B cell (primary cell): ENCODE measurements at places on chromosomes 3 and 15. TPM values are rescaled to one million over a fixed set of nuclear protein-coding genes. Genes with fewer than 3 reads are reported as not detected.

GRCh38 chr15:85910834-85911233, 116.1 kb upstream of the KLHL25 start:
- H3K4me3 ChIP-seq, result no peak overlapping the region
- no peak overlapping the region for H3K27ac ChIP-seq
- no peaks in the 10 kb centered on the region for H3K4me1 ChIP-seq
- DNase-seq, result no peak
- no peaks in the 10 kb centered on the region for H3K27me3 ChIP-seq
- H3K36me3 ChIP-seq, result no peaks in the 10 kb centered on the region

DNA sequence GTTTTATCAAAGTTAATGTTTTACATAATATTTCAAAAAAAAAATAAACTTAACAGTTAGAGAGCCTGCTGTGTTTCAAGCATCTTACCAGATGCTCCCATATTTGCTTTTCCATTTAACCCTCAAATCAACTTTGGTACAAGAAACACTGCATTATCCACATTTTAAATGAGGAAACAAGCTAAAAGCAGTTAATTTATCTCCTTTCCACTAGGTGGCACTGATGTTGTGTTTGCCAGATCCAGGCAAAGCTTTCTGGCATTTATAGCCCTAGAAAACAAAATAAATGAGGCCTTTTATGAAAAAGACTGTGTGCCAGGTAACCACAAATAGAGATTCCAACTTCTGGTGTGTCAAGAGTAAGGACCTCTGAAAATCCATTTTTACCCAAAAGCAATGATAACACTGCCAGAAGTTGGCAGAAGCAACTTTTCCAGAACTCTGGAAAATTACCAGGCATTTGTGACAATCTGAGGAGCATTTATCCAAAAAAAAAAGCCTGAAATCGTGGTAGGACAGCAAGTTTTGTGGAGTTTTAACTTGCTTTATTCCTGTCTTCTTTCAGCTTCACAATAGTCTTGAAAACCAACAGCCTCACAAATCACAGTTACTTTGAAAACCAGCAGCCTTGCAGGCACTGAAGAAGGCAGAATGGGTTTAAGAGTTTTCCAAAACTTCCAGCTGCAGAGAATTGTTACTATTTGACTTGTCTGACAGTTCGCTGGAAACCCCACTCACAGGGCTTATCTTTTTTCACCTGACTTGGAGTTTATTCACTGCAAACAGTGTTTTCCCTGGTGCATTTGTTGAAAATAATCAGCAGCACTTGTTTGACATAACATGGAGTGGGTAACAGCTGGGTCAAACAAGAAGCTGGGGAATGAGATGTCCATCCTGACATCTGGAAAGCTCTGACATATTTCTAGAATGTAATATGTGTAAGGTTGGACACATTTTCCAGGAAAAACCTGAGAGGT, 9.2 kb downstream of the FAM162A start:
- no peaks in the 10 kb centered on the region for H3K4me1 ChIP-seq

GRCh38 chr15:70815604-70816003, 38.4 kb downstream of the LARP6 start:
- no peak overlapping the region for H3K27ac ChIP-seq
- H3K27me3 ChIP-seq, result peaks cover 3% of the 10 kb centered on the region
- no peak overlapping the region for H3K4me3 ChIP-seq
- H3K4me1 ChIP-seq, result peaks cover 3% of the 10 kb centered on the region

GRCh38 chr3:50567011-50567385, 549 bp downstream of the C3orf18 start:
- no peak overlapping the region for H3K27ac ChIP-seq
- no peak overlapping the region for H3K4me3 ChIP-seq
- peaks cover 16% of the 10 kb centered on the region for H3K4me1 ChIP-seq
- no peaks in the 10 kb centered on the region for H3K27me3 ChIP-seq

- H3K27ac ChIP-seq, result no peak overlapping the region
- H3K27me3 ChIP-seq, result no peaks in the 10 kb centered on the region
- no peak overlapping the region for H3K4me3 ChIP-seq
- peaks cover 17% of the 10 kb centered on the region for H3K4me1 ChIP-seq
These were observed 57.5 kb downstream of the MED12L start for GRCh38 chr3:151142929-151143328.

GRCh38 chr15:35838424-35839111, 292.6 kb upstream of the DPH6 start:
- H3K36me3 ChIP-seq, result no peaks in the 10 kb centered on the region
- no peak overlapping the region for H3K4me3 ChIP-seq
- H3K27me3 ChIP-seq, result no peaks in the 10 kb centered on the region
- H3K27ac ChIP-seq, result no peak overlapping the region
- DNase-seq, result no peak

DNA sequence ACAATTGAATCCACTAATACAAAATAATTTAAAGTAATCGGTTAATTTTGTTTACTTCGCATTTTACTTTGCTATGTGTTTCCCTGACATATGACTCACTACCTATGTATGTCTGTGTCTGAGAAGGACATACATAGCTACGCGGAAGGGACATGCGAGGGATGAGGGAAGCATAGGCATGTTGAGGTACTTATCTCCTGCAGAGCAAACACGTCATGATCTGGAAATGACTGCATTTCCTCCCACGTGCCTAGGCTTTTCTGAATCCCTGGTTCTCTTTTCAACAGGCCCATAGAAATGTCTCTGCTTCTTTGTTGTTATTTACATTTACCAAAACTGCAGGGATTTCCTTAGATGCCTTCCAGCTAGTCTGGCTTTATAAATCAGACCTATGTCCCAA, 27.5 kb downstream of the ALCAM start:
- H3K27ac ChIP-seq, result no peak overlapping the region
- H3K27me3 ChIP-seq, result no peaks in the 10 kb centered on the region
- H3K36me3 ChIP-seq, result no peaks in the 10 kb centered on the region
- DNase-seq, result no peak

- H3K4me3 ChIP-seq, result no peak overlapping the region
- DNase-seq, result no peak
- H3K36me3 ChIP-seq, result no peaks in the 10 kb centered on the region
- H3K27ac ChIP-seq, result no peak overlapping the region
- H3K27me3 ChIP-seq, result no peaks in the 10 kb centered on the region
These were observed 67.4 kb downstream of the CSNK1G1 start for GRCh38 chr15:64288577-64288976.

GRCh38 chr3:50317300-50317699, 5.2 kb downstream of the HYAL2 start:
- H3K27ac ChIP-seq, result peak overlapping the region; percentile 4
- H3K4me1 ChIP-seq, result peaks cover 53% of the 10 kb centered on the region
- no peak for DNase-seq
- no peaks in the 10 kb centered on the region for H3K27me3 ChIP-seq
- H3K36me3 ChIP-seq, result no peaks in the 10 kb centered on the region

DNA sequence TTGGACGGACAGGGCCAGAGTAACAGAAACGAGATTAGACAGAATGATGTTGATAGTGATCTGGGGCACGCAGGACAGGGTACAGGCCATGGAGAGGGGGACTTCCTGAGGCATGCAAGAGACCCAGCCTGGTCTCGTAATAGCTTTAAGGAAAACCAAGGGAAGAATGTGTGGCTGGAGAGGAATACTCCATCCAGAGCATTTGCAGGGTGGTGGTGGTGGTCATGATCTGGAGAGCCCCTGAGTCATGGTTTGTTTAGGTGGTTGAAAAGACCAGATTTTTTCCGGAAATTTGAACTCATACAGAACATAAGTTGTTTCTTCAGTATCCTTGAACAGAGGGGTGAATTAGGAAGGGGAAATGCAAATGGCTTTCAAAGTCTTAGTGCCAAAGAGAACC, 138.5 kb downstream of the DUT start:
- no peaks in the 10 kb centered on the region for H3K27me3 ChIP-seq
- DNase-seq, result no peak
- no peaks in the 10 kb centered on the region for H3K36me3 ChIP-seq
- H3K27ac ChIP-seq, result no peak overlapping the region

- no peak overlapping the region for H3K4me3 ChIP-seq
- H3K36me3 ChIP-seq, result no peaks in the 10 kb centered on the region
- DNase-seq, result no peak
- H3K4me1 ChIP-seq, result no peaks in the 10 kb centered on the region
- no peak overlapping the region for H3K27ac ChIP-seq
- no peaks in the 10 kb centered on the region for H3K27me3 ChIP-seq
These were observed 11.2 kb downstream of the EXD1 start for GRCh38 chr15:41219381-41219780.

DNA sequence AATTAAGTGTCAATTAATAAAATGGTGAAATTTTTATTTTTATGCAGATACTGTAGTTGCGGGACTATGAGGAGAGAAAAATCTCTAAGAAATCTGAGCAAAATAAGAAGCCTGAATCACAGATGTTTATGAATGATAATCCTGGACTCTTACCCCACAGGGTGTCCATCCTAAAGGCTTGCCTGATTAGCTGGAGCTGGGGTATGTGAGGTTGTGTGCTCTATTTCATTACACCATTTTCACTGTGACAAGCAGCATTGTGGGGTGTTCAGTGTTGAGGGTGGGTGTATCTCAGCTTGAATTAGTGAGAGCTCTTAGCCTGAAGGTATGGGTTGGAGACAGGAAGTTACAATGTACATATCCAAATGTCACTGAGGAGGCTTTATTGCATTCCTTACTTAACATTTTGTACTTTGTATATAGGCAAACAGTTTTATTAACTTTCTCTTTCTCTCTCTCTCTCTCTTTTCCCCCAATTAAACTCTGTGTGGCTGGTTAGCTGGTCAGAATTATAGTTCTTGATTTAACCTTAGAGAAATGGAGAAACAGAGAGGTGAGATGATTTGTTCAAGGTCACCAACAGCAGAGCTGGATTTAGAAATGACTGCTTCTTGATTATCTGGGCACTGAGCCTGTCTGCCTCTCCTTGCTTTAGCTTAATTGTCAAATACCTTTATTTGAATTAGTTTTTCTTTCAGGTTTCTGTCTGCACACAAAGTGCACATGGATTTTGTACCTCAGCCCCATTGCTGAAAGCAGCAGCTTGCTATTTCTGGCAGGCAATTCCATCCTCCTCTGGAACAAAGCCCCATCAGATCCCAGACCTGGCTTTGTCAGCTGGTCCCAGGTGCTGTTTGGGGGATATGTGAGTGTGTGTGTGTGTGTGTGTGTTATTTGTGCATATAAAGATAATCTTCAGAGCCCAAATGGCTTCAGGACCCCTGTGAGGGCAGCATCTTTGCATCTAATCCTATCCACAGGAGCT, 35.8 kb downstream of the GJD2 start:
- H3K4me1 ChIP-seq, result no peaks in the 10 kb centered on the region
- no peaks in the 10 kb centered on the region for H3K27me3 ChIP-seq
- H3K4me3 ChIP-seq, result no peak overlapping the region
- DNase-seq, result no peak
- no peaks in the 10 kb centered on the region for H3K36me3 ChIP-seq

DOCK3 gene
- 0.17 and 0.30 TPM in 2 replicates for total RNA-seq

RBP2 gene
- total RNA-seq, result not detected in 2 replicates

UPK1B gene
- total RNA-seq, result not detected in 2 replicates

ZIC4 gene
- total RNA-seq, result not detected in 2 replicates

SOX2 gene
- not detected in 2 replicates for total RNA-seq

SPTBN5 gene
- 0.68 and 1.4 TPM in 2 replicates for total RNA-seq
